Neural cell (in vitro differentiated cells): ENCODE measurements at places on chromosomes 6 and 20. TPM values are rescaled to one million over a fixed set of nuclear protein-coding genes. Genes with fewer than 3 reads are reported as not detected.

Gene TMEM200A
- 30.7 and 31.3 TPM in 2 replicates for polyA plus RNA-seq

Gene GDAP1L1
- polyA plus RNA-seq, result 216 and 243 TPM in 2 replicates

Gene RPP21
- polyA plus RNA-seq, result 109 and 116 TPM in 2 replicates

Gene PAK5
- 47.0 and 48.3 TPM in 2 replicates for polyA plus RNA-seq

Gene PRR18
- polyA plus RNA-seq, result not detected in 2 replicates

Gene TMEM14B
- polyA plus RNA-seq, result 149 and 182 TPM in 2 replicates

Gene SCRT2
- 2.5 and 3.8 TPM in 2 replicates for polyA plus RNA-seq

Gene C6orf58
- 0.52 and 0.97 TPM in 2 replicates for polyA plus RNA-seq
